ENCODE measurements at places on chromosomes 11 and 22.

DNA sequence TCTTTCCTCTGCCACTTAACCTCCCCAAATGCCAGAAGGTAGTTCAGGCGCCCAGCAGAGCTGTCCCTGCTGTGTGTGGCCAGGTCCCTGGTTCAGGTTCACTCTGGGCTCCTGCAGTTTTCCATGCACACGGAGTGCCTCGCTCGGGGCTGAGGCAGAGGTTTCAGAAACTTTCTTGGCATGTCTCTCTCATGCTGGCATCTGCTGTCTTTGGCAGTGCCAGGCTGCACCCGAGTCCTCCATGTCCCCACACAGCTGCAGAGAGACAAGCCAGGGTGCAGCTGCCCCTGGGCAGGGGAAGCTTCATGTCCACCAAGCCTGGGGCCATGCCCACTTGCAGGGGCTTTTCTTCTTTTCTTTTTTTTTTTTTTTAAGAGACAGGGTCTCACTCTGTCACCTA is 7.0 kb upstream of the NEFH start:
- no peak for DNase-seq

- DNase-seq: peak; percentile 15
Measured at GRCh38 chr22:28813772-28814518, 13.6 kb upstream of the XBP1 start.

GRCh38 chr11:118132385-118133151 is 20.1 kb downstream of the SCN4B start:
- DNase-seq: no peak

GRCh38 chr11:6410695-6411430 is 8.0 kb downstream of the APBB1 start:
- DNase-seq: no peak

DNA sequence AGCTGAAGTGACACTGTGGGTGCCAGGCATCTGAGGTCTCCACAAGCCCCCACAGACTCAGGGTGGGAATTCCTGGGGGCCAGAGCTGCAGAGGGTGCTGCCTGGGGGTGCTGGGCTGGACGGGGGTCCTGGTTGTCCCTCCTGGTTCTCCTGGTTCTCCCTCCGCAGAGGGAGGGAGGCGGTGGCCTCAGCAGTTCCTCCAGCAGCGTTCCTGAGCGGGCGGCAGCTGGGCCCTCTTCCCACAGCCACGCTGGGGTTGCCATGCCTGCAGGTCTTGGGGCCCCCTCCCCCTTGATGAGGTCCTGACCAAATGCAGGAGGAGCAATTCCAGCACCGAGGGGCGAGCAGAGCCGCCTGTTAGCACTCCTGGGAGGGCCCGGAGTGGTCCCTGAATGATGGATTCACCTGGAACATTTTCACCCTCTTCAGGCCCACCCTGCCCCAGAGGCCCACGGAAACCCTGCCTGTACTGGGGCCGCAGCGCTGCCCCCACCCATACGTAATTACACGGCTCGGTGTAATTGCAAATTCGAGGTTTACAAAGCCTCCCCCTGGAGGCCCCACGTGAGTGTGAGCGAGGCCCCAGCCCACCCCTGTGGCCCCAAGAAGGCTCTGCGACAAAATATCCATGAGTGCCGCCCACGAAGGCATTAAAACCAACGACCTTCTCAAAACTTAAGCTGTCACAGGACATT is 635 bp downstream of the C11orf21 start:
- DNase-seq: peak; percentile 51

- peak; percentile 68 for DNase-seq
Measured at GRCh38 chr11:67267188-67268080, 1.2 kb downstream of the GRK2 start.

DNA sequence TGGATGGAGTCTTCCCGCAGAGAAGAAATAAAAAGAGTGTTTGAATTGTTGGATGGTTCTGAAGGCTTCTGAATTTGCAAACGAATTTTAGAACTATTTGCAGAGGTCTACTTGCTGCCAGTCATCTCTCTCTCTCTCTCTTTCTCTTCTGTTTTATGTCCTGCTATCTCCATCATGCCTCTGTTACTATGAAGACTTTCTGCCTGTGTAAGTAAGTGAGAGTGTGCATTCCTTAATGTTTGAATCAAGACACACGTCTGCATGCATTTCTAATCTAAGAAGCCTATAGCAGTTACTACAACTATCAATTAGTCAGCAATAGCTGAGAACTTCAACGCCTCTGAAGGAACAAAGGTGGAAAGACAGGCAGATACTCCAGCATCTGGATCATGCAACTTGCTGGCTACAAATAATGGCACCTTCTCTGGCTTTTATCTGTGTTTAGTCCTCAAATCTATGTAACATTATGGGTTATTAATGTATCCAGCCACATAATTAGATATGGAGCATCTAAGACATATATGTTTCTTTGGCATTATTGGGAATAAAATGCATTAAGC is 191.5 kb upstream of the BLID start:
- DNase-seq: no peak

DNA sequence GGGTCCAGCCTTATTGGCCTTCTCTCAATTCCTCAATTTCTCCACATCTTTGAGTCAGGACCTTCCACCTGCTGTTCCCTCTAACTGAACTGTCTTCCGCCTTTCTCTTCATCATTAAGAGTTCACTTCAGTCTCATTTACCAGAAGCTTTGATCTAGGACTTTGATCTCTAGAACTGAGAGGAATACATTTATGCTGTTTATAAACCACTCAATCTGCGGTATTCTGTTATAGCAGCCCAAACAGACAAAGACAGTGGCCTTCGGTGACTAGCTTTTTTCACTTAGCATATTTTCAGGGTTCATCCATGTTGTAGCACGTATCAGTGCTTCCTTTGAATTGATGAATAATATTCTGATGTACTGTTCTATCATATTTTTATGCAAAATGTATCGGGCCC is 10.5 kb downstream of the CLPB start:
- peak; percentile 24 for DNase-seq

DNA sequence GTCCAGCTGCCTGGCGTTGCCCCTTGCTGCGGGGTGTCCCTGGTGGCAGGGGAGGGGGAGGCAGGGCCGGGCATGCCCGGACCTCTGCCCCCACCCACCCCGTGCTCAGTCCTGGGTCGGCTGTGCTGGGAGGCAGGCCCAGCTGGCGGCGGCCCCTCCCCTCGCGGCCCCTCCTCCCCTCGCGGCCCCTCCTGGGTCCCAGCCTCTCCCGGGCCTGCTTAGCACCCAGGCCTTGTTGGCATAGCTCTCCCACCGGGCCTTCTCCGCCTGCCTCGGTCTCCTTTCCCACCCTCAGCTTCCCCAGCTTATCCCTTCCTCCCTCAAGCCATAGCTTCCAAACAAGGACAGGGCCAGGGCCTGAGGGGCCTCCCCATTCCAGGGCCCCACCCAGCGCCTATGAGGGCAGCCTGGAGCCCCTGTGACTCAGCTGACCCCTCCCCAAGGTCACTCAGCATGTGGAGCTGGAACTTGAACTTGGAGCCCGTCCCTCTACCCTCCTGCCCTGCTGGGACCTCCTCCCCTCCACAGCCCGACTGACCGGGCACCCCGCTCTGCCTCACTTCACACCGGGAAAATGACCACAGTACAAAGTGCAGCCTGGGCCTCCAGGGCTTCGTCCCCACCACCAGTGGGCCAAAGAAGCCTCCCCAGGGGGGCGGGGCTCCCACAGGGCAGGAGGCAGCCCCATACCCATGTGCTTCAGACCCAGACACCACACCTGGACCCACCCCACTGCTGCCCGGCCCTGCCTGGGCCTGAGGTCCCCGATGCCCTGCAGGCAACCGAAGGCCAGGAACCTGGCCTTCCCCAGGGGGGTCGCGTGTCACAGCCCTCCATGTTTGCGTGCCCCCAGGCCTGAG is 1.2 kb downstream of the EPS8L2 start:
- no peak for DNase-seq

GRCh38 chr11:31780480-31780971 is 30.6 kb downstream of the PAX6 start:
- DNase-seq: no peak

DNA sequence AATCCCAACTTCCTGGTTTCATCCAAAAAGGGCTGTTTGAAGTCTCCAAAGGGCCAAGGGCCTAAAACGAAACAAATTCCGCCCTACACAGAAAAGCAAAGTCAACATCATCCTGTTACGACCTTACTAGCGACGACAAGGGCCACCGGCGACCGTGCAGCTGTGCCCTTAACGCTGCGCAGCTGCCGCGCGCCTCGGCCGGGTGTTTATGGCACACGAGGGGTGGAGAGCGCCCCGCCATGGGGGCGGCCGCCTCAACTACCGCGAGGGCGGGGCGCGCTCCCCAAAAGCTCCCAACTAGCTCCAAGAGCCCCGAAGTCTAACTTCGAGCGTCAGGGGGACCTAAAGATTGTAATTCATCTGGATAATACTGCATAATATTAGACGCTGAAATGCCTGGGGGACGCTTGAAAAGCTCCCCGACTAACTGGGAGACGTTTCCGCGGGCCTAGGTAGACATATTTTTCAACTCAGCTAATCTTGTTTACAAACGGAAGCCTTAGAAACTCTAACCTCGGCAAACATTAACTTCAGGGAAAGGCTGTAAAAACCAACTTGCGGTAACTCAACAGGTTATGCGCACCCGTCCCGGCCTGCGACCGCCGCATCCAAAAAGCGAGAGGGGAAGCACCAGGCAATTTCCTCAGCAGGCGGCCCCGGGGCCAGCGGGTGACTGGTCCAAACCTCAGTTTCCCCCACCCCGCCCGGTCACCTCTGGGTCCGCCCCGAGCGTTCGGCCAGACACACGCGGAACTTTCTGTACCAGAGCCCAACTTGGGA is 694 bp downstream of the TMEM123 start:
- peak; percentile 73 for DNase-seq

- DNase-seq: no peak
Measured at GRCh38 chr22:23280356-23281052, 100.2 kb downstream of the BCR start.

GRCh38 chr11:74325649-74326645 is 14.5 kb upstream of the P4HA3 start:
- DNase-seq: peak; percentile 95

- DNase-seq: no peak
Measured at GRCh38 chr11:15336021-15336420, 221.3 kb downstream of the INSC start.

GRCh38 chr11:561148-562003 is 606 bp downstream of the RASSF7 start:
- DNase-seq: no peak

- DNase-seq: no peak
Measured at GRCh38 chr22:35977136-35977535, 51.5 kb downstream of the RBFOX2 start.

GRCh38 chr11:63603180-63603518 is 11.1 kb downstream of the PLAAT3 start:
- DNase-seq: no peak

DNA sequence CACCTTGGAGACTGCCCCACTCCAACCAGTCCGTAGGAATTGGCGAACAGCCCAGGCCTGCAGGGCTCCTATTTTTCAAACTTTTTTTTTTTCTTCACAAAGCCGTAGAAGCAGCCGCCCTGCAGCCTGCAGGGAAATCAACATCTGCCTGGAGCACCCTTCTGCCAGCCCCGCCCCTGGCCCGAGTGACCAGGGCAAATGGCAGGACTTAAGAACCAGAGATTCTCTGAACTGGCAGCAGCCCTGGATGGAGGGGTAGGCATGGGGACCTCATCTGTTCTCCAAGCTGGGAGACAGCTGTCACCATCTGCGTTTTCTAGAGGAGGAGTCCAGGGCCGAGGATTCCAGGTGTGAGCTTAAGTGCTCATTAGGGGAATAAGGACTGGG is 5.6 kb downstream of the SCN2B start:
- no peak for DNase-seq

DNA sequence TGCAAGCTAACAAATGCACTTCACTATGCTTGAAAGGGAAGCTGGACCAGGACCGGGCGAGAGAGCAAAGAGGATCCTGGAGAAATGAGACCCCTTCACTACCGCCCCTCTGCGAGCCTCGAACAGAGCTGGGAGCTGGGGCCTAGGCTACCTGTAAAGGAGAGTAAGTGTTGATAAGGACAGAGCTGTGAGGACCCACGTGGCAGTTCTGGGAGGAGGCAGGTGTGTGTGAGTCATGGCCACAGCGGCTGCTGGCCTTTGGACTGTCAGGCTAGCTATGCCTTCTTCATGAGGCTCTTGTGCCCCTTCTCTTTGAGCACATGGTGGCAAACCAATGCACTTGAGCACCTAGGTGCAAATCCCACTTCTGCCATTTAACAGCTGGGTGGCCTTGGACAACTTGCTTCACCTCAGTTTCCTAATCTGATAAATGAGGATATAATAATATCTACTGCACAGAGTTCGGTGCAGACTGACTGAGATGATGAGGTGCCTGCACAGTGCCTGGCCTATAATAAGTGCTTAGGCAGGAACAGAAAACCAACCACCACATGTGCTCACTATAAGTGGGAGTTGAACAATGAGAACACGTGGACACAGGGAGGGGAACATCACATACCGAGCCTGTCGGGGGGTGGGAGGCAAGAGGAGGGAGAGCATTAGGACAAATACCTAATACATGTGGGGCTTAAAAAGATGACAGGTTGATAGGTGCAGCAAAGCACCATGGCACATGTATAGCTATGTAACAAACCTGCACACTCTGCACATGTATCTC is 35.3 kb upstream of the KCNJ11 start:
- no peak for DNase-seq

- DNase-seq: no peak
Measured at GRCh38 chr11:88178191-88178590, 2.9 kb upstream of the RAB38 start.

DNA sequence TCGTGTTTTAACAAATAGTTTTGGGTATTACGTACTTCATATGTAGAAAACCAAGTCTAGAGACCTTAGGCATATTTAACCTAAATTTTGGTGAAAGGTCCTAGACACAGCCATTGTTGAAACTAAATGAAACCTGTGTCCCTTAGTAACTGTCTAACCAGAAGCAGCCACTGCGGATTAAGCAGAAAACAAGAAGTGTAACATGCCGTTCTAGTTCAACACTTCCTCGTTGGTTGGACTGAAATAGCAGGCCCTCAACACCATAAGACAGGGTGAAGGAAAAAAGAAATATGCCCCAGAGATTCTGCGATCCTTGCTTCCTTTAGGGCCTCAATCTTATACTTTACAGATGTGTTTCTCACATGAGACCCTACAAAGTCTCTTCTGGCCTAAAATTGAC is 2.0 kb downstream of the NAA40 start:
- DNase-seq: no peak

GRCh38 chr11:29318134-29318845 is 698.5 kb downstream of the KCNA4 start:
- DNase-seq: no peak

GRCh38 chr11:17561111-17561415 is 14.0 kb downstream of the OTOG start:
- no peak for DNase-seq

GRCh38 chr22:27514601-27515523 is 286.7 kb downstream of the MN1 start:
- DNase-seq: no peak

- DNase-seq: peak; percentile 83
Measured at GRCh38 chr11:62689421-62690183, at the start of gene LRRN4CL. Gene LRRN4CL (minus strand): TSS chr11:62689530. CDS start chr11:62688508, 1,022 bp downstream.

DNA sequence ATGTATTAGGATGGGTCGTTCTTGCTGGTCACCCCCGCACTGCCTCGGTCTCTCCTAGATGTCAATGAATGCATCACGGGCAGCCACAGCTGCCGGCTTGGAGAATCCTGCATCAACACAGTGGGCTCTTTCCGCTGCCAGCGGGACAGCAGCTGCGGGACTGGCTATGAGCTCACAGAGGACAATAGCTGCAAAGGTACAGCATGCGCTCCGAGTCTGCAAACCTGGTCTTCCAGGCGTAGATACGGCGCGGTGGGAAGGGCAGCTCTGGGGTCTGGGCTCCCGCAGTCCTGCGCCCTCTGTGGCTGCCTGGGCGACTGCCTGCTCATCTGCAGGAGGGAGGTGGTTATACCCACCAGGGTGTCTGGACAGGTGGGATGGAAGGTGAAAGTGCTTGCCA is 31.0 kb downstream of the FBLN1 start:
- no peak for DNase-seq

GRCh38 chr11:10365045-10365444 is 60.2 kb downstream of the ADM start:
- DNase-seq: no peak

Data from ascending aorta (tissue), 2 donors.